NCI-H1092 treated with DMSO at 0.1 percent for 48 hours (cell line): ENCODE measurements at places on chromosomes 2 and 18.

- no peak for DNase-seq
Observed at GRCh38 chr2:197281421-197281820, 29.2 kb downstream of the ANKRD44 start.

DNA sequence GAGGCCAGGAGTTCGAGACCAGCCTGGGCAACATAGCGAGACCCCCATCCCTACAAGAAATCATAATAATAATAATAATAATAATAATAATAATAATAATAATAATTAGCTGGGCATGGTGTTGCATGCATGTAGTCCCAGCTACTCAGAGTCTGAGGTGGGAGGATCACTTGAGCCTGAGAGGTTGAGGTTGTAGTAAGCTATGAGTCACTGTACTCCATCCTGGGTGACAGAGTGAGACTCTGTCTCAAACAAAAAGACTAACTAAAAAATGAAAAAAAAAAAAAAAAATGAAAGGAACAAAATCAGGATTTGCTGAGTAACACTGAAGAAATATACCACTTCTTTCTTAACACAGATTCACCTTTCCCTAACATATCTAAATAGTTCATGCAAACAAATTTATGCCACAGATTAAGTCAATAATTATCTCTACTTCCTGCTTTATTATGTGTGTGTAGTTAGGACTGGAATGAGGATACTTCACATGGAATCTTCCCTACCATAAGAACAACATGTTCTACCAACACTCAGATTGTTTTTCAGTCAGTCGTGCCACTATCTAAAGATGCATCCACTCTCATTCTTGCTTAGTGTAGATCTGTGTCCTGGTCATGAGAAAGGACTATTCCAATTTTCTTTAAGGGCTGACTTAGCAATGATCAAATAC, 928.7 kb downstream of the SLC4A3 start:
- no peak for DNase-seq

- DNase-seq = no peak
Observed at GRCh38 chr2:152646264-152646663, 71.0 kb downstream of the PRPF40A start.

GRCh38 chr2:54083021-54083420, 32.4 kb upstream of the ACYP2 start:
- DNase-seq = no peak

DNA sequence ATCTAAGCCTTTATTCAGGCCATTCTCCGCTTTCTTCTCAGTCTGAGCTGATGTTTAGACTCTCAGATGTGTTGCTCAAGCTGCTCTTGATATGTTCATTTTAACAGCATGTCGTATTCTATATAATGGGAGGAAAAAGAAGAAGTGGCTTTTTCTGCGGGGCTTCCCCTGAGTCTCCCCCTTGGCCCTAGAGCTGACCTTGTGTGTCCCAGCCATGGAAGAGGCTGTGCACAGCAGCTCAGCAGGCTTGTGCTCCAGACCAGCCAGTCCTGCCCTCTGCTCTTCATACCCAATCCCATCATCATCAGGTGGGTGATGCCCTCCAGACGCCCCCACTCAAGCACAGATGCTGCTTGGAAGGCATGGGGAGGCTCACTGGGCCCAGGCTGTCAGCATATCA, 155.1 kb upstream of the CELF4 start:
- no peak for DNase-seq

- DNase-seq = no peak
Observed at GRCh38 chr2:157067562-157067961, 189.9 kb upstream of the GALNT5 start.

DNA sequence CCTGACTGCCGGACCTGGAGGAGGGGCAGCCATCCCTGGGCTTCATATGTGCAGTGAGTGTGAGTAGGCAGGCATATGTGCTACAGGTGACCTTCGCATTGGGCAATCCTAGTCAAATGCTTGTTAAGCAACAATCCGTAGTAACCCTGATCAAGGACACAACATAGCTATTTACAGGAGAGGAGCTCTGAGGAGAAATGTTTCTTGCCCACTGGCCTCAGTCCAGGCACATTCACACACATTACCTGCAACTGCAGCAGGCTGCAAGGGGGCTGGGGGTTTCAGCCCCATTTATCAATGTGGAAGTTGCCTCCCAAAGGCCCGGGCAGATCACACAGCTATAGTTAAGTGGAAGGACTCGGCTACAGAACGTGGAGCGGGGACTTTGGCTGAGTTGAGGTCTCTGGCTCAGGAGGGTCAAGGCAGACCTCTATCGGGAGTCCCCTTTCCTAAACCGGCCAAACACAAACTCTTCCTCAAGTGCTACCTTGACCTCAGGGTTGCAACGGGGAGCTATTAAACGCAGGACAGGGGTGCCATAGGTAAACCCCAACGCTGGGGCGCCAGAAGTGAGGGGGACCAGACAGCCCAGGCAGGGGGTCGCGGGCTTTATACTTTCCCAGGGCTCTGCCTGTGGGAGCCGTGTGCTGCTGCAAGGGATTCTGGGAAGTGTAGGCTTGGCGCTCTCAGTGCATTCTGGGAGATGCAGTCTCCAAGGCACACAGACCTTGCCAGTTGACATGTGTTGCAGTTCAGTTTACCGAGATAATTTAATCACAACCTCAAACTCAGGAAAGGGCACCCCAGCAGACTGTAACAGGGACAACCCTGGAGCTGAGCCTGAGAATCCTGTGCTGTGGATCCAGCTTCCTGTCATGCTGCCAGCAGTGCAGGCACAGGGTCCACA, 9.4 kb downstream of the KHK start:
- DNase-seq = peak; percentile 16

- DNase-seq = no peak
Observed at GRCh38 chr18:60809937-60810336, 437.4 kb upstream of the MC4R start.

DNA sequence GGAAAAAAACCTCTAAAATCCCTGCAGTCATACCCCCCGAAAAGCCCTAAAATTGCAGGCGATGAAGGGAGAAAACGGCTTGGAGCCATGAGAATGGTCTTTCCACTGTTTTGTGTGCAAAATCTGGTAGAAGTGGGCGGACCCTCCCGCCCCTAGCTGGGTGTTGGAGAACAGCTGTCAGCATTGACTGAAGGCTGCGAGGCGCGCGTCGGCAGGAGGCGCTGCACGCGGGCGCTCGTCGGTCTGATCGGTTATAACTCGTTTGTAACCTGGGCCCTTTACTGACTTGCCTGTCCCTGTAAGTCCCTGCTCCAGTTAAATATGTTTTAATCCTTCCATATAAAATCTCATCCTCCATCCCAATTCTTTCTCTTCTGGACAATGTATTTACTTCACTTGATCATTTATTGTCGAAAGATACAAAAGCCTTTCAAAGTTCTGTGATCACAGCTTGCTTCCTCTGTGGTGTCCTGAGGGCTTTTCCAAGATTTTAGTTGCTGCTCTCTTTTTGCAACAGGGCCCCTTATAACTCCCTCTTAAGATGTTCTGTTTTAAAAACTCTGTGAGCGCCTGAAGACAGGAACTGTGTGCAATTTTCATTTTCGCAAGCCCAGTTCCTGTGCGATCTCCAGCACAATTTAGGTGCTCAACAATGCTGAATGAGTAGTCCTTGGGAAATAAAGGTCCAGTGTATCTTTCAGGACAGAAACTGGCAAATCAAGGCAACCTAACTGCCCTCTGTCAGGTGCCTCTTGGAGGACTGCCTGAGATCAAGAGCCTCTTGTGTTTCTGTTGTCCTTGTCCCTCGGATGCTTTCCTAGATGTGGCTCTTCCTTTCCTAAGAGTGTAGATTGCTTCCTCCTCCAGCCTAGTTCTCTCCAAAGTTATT, 918 bp upstream of the HNRNPLL start:
- DNase-seq = peak; percentile 76

GRCh38 chr2:215432759-215433594, 2.9 kb downstream of the FN1 start:
- DNase-seq = no peak

DNA sequence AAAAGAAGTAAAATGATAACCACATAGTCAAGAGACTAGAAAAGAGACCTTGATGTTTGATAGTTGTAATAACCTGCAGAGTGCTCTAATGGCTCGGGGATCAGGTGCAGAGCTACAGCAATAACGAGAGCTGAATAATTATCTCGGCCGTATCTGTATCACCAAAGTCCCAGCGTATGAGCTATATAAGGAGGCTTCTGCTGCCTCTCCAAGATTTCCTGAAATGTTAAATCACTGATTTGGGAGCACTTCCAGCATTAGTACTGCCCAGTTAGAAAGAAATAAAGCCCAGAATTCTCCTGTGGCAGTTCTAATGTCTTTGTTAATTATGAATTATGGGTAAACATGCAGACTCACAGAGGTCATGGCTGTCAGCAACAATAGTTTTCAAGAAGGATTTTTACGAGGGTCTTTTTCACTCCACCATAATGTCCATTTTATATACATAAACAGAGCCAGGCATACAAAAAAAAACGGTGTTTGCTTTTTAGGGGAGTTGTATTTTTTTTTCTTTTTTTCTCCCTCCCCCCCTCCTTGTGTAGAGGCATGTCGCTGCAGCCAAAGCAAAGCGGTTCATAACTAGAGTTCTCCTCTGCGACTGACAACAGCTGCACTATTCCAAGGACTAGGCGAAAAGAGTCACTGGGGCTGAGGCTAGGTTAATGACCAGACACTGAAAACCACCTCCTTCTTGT, 168.3 kb upstream of the VRK2 start:
- peak; percentile 71 for DNase-seq

DNA sequence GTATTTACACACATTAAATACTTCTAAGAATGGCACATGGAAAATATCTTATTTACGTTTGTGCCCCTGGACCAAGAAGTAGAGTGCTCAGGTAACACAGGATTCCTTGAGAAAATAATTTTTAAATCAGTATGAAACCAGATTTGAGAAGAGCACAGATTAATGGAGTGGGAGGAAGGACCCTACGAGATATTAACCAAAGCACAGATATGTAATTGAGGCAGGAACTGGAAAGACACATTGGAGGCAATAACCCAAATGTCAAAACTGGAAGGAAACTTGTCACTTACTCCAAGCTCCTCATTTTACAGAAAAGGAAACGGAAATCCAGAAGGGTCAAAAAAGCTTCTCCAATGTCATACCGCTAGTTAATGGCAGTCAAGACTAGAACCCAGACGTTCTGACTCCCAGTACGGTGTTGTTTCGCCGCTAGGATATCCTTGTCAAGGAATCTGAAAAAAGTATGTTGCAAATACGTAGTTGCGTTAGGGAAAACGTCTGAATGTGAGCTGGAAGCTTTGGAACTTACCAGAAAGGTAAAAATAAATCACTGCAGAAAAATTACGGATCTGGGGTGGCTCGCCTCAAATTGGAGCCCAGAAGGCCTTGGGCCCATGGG, 634 bp downstream of the MTIF2 start:
- DNase-seq = no peak

DNA sequence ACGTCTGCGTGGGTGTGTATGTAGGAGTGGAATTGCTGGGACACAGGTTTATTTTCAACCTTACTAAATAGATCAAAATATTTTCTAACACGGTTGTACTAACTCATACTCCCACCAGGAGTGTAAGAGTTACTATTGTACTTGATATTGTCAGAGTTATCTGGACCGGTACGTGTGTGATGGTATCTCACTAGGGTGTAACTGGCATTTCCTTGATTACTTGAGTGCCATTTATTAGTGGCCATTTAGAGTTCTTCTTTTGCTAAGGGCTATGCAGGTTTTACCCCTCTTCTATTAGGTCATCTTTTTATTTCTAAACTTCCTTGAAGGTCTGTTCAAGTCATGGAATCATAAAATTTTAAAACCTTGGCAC, 33.5 kb downstream of the CENPO start:
- DNase-seq = no peak

GRCh38 chr2:98761267-98761781, 30.4 kb upstream of the MGAT4A start:
- DNase-seq = no peak

DNA sequence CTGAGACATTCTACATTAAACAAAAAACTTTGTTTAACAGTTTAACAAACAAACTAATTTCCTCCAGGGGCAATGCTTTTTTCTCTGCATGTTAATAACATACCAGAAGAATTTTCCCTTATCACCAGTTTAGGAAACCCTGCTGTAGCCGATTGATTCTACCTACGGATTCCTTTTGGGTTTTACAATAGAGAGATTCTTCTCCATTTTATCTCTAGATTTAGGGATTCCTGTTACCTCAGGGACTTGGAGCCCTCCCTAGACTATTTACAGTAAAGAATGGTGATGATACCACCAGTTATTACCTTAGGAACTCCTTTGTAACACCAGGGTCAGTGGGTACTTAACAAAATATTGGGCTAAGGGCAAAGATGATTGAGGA, 5.3 kb upstream of the ERICH2 start:
- DNase-seq = no peak

GRCh38 chr18:3130344-3130743, 89.4 kb downstream of the MYOM1 start:
- no peak for DNase-seq

GRCh38 chr18:22367303-22367702, 50.4 kb downstream of the CTAGE1 start:
- no peak for DNase-seq

DNA sequence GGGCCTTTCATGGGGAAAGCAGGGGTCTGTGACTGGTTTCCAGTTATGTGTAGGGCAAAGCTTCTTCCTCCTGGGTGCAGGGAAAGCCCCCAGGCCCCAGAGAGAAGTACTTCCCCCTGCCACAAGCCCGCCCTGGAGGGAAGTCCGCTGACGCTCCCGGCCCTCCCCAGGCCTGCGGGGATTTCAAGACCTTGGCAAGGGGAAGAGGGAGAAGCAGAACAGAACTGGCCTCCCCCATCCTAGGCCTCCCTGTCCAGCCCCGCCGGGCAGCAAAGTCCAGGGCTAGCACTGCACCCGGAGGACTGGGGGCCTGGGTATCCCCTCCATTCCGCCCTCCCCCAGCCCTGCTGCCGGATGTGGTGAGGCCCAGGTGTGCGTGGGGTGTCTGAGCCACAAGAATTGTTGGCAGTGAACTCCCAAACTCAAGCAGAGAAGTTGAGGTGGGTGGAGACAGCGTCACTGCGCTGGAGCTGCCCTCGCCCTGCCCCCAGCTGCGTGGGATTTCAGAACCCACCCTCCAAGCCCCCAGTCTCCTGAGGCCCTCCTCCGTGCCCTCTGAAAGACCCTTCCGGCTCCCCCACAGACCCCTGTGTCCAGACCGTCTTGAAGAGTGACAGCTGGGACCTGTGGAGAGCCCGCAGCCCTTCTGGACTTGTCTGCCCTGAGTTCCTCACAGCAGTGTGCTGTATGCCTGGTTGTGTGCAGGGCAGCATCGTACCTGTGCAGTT, 1.1 kb upstream of the DUSP2 start:
- no peak for DNase-seq

- DNase-seq = no peak
Observed at GRCh38 chr2:81195774-81196382, 891.3 kb upstream of the LRRTM1 start.

GRCh38 chr18:76545433-76546087, 50.5 kb upstream of the ZNF516 start:
- DNase-seq = no peak

GRCh38 chr2:138058427-138058826, 94.2 kb downstream of the HNMT start:
- no peak for DNase-seq
